ENCODE measurements at places on chromosomes 7 and 10. TPM values are rescaled to one million over a fixed set of nuclear protein-coding genes. Genes with fewer than 3 reads are reported as not detected.

Gene ODAD2
- 53.3 TPM for total RNA-seq

Gene ARHGEF35
- total RNA-seq = not detected

Gene SAMD9
- total RNA-seq = 24.1 TPM

Gene GPR158
- total RNA-seq = 7.3 TPM

Gene ANKRD7
- 3.2 TPM for total RNA-seq

Gene CC2D2B
- 0.12 TPM for total RNA-seq

Gene MCM10
- total RNA-seq = 33.6 TPM

Gene CTTNBP2
- total RNA-seq = not detected

Gene LUC7L2
- total RNA-seq = 63.1 TPM

Gene ADRB1
- 1.1 TPM for total RNA-seq

Gene MYO1G
- 0.76 TPM for total RNA-seq

Gene PAX4
- not detected for total RNA-seq

Gene CFAP46
- 1.4 TPM for total RNA-seq

Gene SORCS3
- not detected for total RNA-seq

Gene PDZD7
- total RNA-seq = 2.2 TPM

Gene KAZALD1
- total RNA-seq = 19.3 TPM

Gene ELN
- total RNA-seq = 0.50 TPM

Gene ADAM12
- 7.1 TPM for total RNA-seq

Gene HOXA5
- 0.98 TPM for total RNA-seq

Gene CCDC172
- total RNA-seq = not detected

Gene GCK
- total RNA-seq = not detected

Gene LRGUK
- total RNA-seq = 0.67 TPM

Gene MRPS16
- total RNA-seq = 118 TPM

Gene ZNF479
- total RNA-seq = not detected

Gene LIPN
- not detected for total RNA-seq
